ENCODE measurements at places on chromosomes 2 and 18. TPM values are rescaled to one million over a fixed set of nuclear protein-coding genes. Genes with fewer than 3 reads are reported as not detected.

DNA sequence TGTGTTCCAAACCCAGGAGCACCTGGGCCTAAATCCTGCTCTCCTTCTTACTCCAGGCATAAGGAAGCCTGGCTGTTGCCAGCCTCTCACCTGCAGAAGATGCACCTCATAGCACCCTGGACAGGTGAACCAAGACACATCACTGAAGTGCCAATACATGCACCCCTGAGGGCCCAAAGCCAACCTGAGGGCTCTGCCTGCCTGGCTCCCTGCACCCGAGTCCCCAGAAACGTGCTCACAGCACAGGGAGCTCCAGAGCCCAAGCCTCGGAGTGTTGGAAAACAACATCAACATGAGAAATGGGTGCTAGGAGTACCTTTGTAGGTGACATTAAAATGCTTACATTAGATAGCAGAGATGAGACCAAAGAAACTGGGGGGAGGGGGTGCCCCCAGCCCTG, 96.3 kb upstream of the RAB6C start:
- no peak for DNase-seq

DNA sequence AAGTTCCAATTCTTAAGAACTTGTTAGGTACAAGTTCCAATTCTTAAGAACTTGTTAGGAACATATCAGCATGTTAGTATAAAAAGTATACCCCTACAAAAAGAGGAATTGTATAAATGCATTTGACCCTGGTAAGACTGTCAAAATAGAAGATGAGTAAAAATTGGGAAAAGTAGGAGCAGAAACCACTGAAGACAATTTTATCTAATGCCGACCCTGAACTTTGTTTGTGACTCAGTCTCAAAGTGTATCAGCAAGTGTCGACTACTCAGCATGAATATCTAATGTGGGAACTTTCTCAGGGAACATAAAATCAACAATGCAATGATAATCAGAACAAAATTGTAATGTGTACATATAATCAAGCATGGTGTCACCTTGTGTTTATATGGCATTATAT, 583 bp upstream of the CD226 start:
- DNase-seq = no peak

- no peak for DNase-seq
These were observed 96.2 kb downstream of the TANC1 start for GRCh38 chr2:159064446-159065301.

GRCh38 chr2:110876167-110876999, 144.0 kb downstream of the ACOXL start:
- DNase-seq = no peak

DNA sequence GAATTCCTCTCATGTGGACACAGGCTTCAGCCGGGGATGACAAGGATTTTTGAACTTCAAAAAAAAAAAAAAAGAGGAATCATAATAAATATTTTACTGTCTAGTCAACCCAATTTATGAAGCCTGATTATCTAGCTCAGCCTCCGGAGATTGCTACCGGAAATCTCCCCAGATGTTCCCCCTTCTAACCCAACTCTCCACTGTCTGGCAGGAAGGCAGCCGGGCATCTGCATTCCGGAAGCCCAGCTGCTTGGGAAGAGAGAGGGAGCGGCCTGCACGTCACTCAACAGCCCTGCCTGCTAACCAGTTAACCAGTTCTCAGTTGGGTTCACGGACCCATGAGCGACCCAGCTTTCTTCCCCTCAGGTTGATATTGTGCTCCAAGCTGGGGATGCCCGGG, 87.2 kb upstream of the POU3F3 start:
- DNase-seq = no peak

DNA sequence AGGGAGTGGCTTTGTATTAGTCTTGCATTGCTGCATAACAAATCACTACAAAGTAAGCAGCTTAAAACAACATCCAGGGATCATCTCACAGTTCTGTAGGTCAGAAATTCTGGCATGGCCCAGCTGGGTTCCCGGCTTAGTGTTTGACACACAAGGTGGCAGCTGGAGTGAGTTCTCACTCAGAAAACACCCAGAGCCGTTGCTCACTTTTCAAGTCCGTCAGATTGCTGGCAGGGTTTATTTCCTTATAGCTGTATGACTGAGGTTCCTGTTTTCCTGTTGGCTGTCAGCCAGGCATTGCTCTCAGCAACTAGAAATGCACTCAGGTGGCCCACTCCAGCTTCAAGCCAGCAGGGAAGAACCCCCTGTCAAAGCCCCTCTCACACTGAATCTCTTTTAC, 324.1 kb downstream of the CCDC178 start:
- DNase-seq = no peak

DNA sequence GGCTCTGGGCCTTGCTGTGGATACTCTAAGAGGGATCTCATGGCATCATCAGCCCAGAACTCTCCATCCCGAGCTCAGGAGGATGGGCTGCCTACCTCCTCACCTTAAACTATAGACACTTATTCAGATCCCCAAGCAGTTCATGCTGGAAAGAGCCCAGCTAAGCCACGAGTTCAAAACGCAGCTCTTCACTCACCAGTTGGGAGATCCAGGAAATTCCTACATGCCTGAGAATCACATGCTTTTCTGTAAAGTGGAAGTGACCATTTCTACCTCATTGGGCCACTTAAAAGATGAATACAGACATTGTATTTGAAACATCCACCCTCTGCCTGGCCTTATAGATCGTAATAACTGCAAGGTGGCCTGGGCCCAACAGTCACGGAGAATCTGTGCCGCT, 6.6 kb downstream of the ATOH8 start:
- DNase-seq = no peak

DNA sequence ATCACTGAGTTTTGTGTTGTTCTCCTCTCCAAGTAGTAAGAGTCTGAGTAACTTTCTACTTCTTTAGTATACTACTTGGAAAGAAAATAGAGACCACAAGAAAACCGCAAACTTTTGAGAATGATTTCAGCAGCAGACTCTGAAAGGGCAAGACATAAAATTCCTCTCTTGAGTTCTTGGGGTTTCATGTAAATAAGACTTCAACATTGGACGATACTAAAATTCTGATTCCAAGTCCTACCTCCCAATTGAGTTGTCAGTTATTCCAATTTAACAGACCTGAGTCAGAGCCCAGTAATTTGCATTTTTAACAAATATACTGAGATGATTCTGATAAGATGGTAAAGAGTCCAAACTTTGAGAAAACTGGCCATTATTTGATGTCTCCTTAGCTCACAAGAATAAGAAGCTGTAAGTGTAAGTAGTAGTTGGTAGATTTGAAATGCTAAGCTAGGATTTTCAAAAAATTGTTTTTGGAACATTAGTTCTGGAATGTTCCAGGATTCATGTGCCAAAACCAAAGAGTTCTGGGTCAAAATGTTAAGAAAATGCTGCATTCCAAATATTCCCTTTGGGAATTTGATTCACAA, 261.6 kb upstream of the SPOPL start:
- no peak for DNase-seq

GRCh38 chr2:117523267-117523666, 291.2 kb upstream of the DDX18 start:
- peak; percentile 6 for DNase-seq

DNA sequence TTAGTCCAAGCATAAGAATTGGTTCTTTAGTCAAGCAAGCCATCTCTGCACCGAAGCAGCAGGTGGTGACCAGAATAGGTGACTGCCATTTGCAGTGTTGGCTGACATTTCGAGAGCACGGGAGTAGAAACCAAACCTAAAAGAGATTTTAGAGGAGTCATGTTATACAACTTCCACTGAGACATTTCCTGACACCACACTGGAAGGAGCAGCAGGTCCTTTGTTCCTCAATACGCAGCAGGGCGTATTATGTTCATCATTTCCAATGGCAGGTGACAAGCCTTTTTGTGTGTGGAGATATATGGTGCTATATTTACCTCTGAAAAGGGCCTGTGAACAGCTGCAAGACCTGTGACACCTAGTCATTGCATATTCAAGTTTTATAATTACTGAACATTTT, 418.8 kb upstream of the NETO1 start:
- DNase-seq = no peak

- DNase-seq = no peak
These were observed 27.6 kb downstream of the LDLRAD4 start for GRCh38 chr18:13246121-13246520.

DNA sequence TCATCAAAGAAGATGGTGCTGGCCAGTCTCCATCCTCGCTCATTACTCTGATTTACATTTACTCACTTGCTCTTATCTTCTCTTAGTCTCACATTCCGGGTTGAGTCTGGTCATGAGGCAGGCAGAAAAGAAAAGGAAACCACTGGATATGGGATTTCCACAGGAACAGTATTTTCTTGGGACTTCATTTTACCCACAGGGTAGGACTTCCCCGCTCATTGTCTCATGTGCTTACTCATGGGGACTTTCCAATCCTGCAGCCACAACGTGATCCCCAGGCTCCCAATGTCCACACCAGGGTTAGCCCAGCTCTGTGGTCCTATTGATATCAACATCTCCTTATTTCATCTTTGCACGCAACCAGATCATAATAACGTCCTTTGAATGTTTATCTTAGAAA, 373.8 kb downstream of the TMEM182 start:
- DNase-seq = no peak

GRCh38 chr18:57743008-57743407, 60.1 kb downstream of the ATP8B1 start:
- no peak for DNase-seq

DNA sequence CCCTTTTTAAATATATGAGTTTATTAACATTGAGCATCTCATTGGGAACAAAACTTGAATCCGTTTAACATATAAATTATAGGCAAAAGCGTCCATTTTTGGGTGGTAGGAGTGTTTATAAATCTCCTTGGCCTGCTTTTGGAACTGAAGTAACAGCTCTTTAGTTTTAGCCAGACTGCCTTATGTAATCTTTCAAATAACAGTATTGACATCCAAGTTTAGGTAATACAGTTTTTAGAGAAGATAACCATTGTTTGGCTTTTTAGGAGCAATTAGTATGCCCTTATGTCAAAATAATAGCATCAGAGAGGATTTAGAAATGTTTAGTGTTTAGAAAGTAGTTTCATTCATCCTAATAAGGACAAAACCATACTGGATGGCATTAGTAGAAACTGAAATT, 361.9 kb downstream of the ARHGAP15 start:
- DNase-seq = no peak

- no peak for DNase-seq
These were observed 341.6 kb upstream of the LRP1B start for GRCh38 chr2:142472382-142472781.

DQX1 gene
- total RNA-seq = not detected

GATA6 gene
- 0.31 TPM for total RNA-seq

CDCA7 gene
- 37.1 TPM for total RNA-seq

OSBPL6 gene
- 3.4 TPM for total RNA-seq
